ENCODE measurements at places on chromosomes 2 and 18. TPM values are rescaled to one million over a fixed set of nuclear protein-coding genes. Genes with fewer than 3 reads are reported as not detected.

GRCh38 chr2:220259662-220260061 is 632.2 kb downstream of the SLC4A3 start:
- no peak for DNase-seq

SEPTIN10 gene
- 149 TPM for total RNA-seq

CCDC102B gene
- total RNA-seq = 1.3 TPM

DNA sequence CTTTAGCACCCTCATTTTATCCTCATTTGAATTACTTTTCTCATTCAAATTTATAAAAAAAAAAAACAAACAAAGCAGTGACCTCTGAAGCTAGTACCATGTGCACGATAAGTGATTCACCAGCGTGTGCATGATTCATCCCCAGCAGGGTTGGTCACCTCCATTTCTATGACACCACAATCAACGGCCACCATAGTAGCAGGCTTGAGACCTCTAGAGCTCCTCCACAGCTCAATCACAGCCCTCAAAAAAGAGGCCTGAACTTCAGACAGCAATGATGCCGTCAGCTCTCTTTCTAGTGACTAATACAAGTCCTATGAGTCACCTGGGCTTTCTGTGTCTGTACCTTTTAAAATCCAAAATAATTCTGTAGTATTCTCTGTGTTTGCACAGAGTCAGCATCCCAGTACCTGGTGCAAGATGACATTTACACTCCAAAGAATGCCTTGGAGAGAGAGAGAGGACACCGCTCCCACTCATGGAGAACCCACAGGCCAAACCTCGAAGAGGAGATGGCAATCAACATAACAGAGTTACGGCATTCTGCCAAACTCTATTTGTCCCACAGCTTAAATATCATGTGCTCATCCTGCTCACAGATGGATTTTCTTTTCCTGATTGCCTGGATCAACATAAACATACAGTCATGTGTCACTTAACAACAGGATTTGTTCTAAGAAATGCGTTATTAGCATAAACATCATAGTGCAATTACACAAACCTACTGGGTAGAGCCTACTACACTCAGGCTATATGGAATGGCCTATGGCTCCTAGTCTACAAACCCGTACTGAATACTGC is 58.7 kb downstream of the L3MBTL4 start:
- DNase-seq = peak; percentile 6

Measured in A172 (cell line).